ENCODE measurements at places on chromosomes 7 and 10. TPM values are rescaled to one million over a fixed set of nuclear protein-coding genes. Genes with fewer than 3 reads are reported as not detected.
A peak's percentile ranks its signal among the peaks of the same experiment; 100 is the strongest.

The UBE2D4 gene
- total RNA-seq: 23.9 TPM

GRCh38 chr10:3763035-3763456, 22.0 kb downstream of the KLF6 start:
- DNase-seq: peak; percentile 95

GRCh38 chr10:75358132-75358531, 43.4 kb downstream of the ZNF503 start:
- DNase-seq: no peak

DNA sequence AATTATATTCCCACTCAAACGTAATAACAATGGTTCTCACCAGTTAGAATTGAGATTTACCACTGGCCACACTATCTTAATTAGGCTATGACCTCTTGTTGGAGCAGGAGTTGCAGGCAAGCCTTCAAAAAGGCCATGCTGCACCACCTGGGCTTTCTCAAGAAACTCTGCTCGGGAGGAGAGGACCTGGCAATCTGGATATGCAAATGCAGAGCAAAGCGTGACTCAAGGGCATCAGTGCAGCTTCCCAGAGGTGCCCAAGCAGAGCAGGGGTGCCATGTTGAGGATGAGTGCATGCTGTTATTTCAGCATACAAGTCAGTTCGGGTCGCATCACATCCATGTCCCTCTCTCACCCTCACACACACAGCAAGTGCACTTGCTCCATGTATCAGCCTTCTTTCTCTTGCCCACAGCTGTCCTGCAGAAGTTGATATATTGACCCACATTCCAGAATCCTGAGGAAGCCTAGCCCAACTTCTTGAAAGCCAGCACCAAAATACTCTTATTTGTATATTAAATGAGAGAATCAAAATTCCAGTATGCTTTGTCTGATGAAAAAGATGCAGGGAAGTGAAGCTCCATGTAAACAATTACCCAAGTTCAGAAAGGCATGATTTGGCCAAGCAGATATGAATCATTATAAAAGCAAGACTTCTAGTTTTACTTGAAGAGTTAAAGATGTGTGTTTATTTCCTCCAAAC, 55.7 kb upstream of the IL6 start:
- no peak for DNase-seq

GRCh38 chr10:127243490-127244272, 47.3 kb upstream of the INSYN2A start:
- peak; percentile 15 for DNase-seq

DNA sequence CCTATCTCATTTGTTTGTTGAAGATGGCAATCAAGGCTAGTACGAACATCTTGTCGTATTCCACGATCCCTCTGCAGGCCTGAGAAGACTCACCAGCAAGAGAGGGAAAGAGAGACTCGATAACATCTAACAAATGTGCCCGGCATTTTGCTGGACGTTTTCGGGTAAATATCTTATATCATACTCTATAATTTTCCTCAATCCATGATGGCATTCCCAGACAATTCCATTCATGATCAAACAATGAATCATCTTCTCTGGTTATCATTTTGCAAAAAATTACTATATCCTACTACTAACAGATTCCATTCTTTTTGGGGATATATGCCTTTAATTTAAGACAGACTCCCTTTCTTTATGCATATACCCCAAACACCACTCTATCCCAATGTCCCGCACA, 118.1 kb downstream of the TYW1B start:
- no peak for DNase-seq

GRCh38 chr7:98293746-98294145, 12.3 kb downstream of the BRI3 start:
- no peak for DNase-seq

The RET gene
- total RNA-seq: 0.38 TPM

DNA sequence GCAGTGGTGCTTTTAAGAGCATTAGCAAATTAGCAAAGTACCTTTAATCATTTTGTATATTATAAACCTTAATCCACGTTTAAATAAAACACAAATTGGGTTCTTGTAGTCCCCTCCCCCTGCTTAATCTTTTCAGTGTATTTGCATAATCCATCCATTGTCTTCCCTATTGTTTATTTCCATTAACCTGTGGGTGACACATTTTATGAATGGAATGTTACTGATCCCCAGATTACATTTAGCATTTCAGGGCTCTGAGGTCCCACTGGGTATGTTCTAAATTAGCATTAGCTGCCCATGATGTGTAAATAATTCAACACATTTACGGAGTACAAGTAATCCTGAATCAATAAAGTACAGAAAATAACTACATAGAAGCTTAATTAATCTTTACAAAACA, 138.4 kb upstream of the FEZF1 start:
- DNase-seq: no peak

The WDFY4 gene
- total RNA-seq: not detected

GRCh38 chr7:16915405-16915804, 33.6 kb upstream of the AGR3 start:
- peak; percentile 87 for DNase-seq

The VPS37D gene
- total RNA-seq: 6.6 TPM

DNA sequence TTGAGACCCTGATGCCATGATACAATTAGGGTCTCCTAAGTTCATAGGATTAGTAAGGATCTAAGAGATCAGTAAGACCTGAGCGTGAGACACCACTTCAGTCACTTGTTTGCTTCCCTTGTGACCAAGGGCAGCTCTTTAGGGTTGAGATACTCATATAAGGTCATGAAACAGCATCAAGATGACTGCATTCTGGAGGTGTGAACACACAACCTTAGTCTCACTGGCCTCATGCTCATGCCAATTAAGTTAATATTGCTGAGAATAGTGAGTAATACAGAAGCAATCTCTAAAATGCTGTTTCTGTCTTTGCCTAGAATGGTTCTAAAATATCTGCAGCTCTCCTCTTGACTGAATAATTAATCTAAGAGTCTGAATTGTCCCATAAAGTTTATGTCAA, 39.6 kb upstream of the KLHL7 start:
- DNase-seq: peak; percentile 69

The TCAF2 gene
- 0.36 TPM for total RNA-seq

DNA sequence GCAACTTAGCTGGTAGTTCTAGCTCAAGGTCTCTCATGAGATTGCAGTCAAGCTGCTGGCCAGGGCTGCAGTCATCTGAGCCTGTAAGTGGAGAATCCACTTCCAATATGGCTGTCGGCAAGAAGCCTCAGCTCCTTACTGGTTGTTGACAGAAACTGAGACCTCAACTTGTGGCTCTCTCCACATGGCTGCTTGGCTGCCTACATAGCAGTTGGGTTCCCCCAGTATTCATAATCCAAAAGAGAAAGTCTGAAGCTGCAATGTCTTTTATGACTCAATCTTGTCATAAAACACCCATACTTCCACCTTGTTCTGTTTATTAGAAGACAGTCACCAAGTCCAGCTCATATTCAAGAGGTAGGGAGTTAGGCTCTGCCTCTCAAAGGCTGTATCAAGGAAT, 334.9 kb upstream of the KMT2E start:
- DNase-seq: no peak

DNA sequence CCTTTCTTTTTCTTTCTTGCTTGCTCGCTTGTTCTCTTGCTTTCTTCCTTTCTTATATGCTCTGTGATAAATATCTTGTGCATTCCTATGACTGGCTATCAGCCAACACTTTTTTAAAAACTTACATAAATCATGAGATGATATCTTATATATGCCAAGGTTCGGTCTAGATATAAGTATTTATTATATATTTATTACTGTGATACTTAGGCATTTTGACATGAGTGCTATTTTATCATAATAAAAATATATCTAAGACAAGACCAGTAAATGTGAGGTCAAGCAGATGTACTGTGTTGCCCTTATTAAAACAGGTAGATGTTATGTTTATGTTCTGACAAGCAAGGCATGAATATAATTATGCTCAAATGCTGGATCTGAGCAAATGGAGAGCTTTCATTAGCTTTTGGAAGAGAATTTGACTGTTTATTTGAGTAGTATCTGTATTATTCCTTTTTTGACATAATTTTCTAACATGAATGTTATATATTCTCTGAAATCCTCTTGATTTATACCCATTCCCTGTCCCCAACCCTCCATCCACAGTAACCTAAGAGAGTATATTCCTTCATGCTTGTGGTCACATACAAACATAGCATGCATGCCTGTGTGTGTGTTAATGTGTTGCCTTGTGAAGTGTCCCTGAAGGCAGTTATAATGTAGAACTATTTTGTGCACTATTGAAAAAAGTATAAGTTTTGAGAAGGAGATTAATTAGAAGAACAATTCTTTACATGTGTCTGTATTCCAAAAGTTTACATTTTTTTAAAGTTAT, 158.0 kb downstream of the HDAC9 start:
- no peak for DNase-seq

DNA sequence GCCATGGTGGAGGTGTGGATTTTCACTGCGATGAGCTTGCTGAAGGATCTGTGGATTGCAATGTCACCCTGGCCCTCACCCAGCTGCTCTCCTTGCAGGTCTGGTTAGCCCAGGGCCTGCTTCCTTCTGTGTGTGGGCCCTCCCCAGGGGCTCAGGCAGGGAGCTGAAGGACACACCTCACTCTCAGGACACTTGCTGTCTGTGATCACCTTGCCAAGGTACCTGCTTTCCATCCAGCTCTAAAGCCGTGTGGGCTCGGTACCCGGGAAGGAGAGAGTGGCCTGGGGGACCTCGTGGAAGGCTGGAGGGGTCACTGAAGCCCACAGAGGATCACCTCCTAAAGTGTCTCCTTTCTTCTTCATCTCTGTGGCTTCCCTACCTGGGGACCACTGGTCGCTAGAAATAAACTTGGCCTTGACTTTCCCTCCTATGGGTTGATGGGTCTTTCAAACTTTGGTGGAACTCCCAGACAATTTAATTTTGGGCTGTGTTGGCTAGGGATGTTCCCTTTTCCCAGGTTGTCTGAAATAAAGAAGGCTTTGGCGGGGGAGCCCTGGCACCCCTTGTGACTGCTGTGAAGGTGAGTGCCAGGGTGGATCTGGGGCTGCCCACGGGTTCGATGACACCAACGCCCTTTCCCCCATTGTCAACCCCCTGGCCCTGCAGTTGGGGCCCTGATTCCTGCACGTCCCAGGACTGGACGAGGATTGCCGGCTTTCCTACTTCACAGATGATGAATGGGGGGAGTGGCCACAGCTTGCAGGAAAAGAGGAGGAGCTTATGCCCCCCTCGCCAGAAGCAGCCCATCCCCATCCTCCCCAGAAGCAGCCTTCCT, 331.0 kb downstream of the ADARB2 start:
- no peak for DNase-seq

The CPXM2 gene
- not detected for total RNA-seq

GRCh38 chr7:36391436-36392198, 2.0 kb downstream of the ANLN start:
- DNase-seq: peak; percentile 54

DNA sequence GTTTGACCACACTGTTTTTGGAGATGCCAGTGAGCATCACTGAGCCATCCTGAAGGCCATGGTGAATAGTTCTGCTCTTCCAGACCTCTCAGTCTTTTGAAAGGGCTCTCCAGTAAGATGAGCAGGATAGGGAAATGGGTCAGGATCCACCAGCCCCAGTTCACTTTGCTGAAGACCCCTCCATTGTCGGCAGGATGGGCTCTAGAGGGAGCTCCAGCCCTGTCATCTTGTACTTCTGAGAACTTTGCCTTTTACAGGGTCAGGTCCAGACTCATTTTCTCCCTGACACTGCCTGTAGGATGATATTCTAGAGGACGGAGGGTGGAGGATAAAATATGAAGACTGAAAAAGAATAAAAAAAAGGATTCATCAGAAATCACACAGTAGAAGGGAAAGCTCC, 13.1 kb downstream of the LHFPL3 start:
- no peak for DNase-seq

The PPP1R17 gene
- total RNA-seq: not detected

The TFEC gene
- total RNA-seq: 0.07 TPM
